ENCODE measurements at places on chromosomes 3 and 15.

DNA sequence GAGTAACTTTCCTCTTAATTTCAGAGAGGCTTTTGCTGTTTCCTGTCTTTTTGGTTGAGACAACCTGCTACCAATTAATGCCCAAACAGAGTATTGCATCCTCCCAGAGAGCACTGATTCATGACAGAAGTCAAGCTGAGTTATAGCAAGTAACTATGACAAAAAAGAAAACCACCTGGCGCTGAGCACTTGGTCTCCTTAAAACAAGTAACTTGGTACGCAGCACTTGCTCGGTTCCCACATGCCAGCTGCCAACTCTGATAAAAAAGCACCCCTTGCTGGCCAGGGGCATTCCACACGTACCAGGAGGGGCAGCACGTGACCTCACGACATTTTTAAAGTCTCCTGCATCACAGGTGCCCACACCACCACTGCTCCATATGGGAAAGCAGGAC lies 13.5 kb upstream of the MYO5C start:
- DNase-seq = peak; percentile 25

DNA sequence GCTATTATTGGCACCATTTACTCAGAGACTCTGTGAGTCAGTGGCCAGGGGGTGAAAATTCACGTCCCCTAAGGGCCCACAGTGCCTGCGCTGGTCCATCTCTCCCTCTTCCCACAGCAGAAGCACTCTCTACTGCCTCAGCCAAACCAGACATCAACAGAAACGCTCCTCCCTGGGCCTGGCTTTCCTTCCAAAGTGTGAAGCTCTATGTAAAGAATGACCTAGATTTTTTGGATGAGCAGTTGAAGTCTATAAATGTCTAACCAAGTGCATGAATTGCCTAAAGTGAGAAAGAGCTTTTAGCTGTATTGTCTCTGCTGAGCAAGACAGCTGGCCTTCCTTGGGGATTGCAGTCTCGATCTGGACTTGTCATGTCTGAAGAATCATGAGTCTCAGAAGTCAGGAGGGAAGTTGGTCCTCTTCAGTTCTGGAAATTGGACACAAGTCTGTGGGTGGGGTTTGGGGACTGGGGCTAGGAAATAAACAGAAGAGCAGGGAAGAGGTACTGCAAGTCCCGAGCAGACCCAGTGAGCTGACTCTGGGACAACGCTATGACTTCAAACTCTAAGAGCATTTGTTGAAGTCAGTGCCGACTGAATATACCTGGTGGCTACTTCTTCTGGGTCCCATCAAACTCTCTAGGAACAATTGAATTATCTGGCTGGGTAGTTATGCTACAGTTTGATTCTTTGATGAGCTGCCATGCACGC lies 29.0 kb downstream of the RASGRP1 start:
- DNase-seq = no peak

DNA sequence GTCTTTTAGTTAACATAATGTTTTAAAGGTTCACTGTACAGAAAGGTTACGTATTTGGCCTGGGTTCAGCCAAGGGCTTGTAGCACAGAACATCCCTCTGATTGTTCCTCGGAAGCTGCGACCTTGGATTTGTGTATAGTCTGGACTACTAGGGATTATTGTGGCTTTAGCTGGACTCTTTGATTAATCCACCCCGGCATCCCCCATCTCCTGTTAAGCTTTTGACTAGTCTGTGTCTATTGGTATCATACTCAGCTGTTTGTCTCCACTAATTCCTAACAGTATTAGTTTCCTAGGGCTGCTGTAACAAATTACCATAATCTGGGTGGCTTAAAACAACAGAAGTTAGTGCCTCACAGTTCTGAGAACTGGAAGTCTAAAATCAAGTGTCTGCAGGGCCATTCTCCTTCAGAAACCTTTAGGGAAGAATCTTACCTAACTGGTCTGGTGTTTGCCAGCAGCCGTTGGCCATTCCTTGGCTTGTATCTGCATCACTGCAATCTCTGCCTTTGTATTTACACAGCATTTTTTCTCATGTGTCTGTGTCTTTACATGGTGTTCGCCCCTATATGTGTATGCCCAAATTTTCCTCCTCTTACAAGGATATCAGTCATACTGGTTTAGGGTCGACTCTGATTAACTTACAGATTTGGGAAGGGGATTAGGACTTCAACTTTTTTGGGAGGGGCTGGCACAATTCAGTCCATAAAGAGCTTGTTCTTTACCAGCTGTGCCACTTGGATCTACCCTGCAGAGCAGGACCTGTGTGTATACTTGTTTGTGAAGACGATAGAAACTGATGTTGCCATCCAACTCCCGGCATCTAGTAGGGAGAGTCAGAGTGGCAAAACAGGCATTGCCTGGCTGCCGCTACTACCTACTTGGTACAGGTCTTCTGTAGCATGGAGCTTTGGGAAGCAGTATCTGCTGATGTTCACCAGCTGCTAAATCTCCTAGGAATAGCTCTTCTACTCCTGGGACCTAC lies 117.8 kb downstream of the UBE2E2 start:
- no peak for DNase-seq

DNA sequence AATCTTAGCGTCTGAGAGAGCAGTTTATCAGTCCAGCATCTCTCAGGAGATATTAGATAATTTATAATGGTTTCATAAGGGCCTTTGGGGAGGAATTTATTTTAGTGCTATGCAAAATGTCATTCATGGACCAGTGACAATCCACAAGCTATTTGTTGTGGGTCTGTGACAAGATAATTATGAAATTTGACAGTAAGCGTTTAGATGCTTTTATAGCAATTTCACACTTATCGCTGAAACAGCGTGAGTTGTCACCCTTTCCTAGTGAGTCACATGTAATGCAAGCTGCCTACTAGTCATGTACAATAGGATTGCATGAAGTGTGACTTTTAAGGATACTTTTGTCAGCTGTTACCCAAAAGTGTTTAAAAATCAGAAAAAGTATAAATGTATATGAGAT lies 315.6 kb upstream of the THBS1 start:
- DNase-seq = no peak

DNA sequence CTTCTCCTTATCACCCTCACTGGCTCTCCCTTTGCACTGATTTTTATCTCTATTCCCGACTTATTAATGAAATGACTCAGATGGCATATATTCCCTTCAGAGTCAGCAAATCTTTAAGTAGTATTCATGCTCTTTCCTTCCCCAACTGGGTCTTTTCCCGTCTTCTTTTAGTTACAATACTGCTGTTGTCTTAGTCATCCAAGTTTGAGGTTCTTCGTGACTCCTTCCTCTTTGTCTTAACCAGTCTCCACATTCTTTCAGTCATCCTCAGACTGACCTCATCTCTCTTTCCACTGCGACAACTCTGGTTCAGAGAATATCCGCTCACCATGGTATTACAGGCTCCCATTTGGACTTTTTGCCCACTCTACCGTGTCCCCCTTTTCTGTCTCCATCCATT lies 12.4 kb downstream of the WDR5B start:
- no peak for DNase-seq

DNA sequence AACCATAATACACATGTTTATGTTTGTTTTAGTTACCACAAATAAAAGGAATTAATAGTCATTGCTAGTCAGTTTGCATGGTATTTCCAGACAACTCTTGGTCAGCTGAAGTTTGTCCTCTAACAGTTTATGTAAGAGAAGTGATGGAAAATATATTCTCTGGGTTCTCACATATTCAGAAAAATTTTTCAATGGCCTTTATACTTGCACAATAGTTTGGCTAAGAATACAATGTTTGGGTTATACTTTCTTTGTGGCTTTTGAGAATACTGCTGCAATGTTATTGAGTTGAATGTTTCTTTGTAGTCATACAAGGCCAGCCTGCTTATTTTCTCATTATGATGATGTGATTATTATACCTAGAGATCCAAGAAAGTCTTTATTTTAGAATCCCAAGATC lies 133.9 kb downstream of the RAP2B start:
- no peak for DNase-seq

- DNase-seq = no peak
Observed at GRCh38 chr15:23671481-23671880, 15.6 kb downstream of the NDN start.

DNA sequence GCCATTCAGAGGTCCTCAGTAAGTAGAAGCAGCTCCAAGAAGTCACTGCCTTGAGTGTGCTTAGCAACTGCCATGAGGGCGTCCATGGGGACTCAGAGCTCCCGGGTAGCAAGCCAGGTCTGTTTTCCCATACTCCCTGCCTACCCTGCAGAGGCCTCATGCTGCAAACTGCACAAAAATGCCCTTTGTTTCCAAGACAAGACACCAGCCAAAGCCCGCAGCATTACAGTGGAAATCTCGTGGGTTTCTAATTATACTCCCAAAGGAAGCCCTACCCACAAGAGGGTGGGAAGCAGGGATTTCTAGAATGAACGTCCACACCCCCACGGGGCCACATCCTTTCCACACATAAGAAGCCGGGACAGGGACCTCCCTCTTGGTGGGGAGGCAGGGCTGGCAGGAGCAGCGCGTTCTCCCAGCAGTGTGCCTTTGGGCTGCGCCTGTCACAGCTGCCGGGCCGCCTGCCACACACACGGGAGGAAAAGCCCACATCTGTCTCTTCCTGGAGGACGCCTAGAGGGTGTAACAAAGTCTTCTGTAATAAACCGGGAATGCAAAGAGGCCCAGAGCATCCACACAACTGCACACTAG lies 31.1 kb downstream of the FAM174B start:
- no peak for DNase-seq

Measured in GM20000 (cell line).